ENCODE measurements at places on chromosomes 2 and 18. TPM values are rescaled to one million over a fixed set of nuclear protein-coding genes. Genes with fewer than 3 reads are reported as not detected.

The AKAIN1 gene
- total RNA-seq, result not detected

The NTSR2 gene
- 1.0 TPM for total RNA-seq

GRCh38 chr2:27123302-27124150 lies at the start of gene ABHD1:
TSS of gene ABHD1 (plus strand) at chr2:27123815. CDS start at chr2:27123949, 134 bp downstream.
- H3K27me3 ChIP-seq, result peaks cover 2% of the 10 kb centered on the region
- peaks cover 7% of the 10 kb centered on the region for H3K4me1 ChIP-seq
- H3K27ac ChIP-seq, result no peak within 1 kb of the TSS
- H3K36me3 ChIP-seq, result no peaks in the 10 kb centered on the region
- H3K4me3 ChIP-seq, result no peak within 1 kb of the TSS

DNA sequence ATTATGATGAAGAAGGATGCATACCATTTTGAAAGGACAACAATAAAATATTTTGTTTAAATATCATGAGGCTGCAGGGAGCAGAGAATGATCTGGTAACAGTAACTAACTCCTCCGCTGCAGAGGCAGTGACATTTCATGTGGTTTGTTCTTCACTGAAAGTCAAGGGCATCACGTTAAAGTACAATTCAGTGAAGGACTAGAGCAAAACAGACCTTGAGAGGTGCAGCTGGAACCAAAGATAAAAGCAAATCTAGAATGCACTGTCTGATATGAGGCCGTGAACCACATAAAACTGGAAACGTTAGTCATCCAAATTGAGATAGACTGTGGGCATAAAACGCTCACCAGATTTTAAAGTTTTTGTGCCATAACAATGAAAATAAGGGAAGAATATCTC lies 522.9 kb upstream of the TNP1 start:
- no peak overlapping the region for H3K4me3 ChIP-seq
- H3K27me3 ChIP-seq, result no peaks in the 10 kb centered on the region
- H3K36me3 ChIP-seq, result no peaks in the 10 kb centered on the region
- peak; percentile 46 for DNase-seq
- H3K27ac ChIP-seq, result no peak overlapping the region

DNA sequence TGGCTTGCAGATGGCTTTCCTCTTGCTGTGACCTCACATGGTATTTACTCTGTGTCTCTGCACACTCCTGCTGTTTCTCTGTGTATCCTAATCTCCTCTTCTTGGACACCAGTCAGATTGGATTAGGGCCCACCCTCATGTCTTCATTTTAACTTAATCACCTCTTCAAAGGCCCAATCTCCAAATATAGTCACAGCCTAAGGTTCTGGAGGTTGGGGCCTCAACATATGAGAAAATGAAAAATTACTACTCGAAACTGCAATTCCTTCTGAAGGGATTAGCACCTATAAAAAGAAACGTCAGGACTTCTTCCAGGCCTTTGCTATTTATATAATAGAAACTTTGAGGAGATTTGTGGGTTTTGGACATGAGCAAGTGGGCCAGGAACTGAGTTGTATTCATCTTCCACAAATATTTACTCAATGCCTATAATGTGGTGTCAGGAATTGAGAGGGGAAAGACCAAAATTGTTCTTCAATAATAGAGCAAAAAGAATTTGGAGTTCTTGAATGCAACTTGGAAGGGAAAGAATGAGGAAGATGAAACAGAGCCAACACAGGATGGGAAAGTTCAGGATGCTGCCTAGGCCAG lies 270.0 kb upstream of the FN1 start:
- H3K4me1 ChIP-seq, result peaks cover 6% of the 10 kb centered on the region
- H3K36me3 ChIP-seq, result no peaks in the 10 kb centered on the region
- H3K27me3 ChIP-seq, result no peaks in the 10 kb centered on the region
- H3K4me3 ChIP-seq, result no peak overlapping the region
- H3K27ac ChIP-seq, result no peak overlapping the region
- DNase-seq, result no peak

DNA sequence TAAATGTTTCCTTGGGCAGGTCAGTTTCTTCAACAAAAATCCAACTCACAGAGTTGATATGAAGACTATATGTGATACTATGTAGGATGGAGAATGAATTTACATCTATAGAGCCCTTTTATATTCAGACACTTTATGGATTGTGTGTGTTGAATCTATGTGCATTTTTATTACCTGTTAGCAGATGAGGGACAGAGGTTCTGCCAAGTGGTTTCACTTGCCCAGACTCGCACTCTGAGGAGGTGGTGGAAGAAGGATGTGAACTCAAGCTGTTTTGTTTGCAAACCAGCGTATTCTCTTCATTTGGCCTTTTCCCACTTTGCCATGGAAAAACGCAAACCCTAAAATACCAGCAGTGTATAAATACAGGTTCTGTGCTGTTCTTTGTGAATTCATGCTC lies 237.6 kb downstream of the TDRD15 start:
- no peak overlapping the region for H3K27ac ChIP-seq
- DNase-seq, result no peak
- no peak overlapping the region for H3K4me3 ChIP-seq
- no peaks in the 10 kb centered on the region for H3K36me3 ChIP-seq
- no peaks in the 10 kb centered on the region for H3K4me1 ChIP-seq

DNA sequence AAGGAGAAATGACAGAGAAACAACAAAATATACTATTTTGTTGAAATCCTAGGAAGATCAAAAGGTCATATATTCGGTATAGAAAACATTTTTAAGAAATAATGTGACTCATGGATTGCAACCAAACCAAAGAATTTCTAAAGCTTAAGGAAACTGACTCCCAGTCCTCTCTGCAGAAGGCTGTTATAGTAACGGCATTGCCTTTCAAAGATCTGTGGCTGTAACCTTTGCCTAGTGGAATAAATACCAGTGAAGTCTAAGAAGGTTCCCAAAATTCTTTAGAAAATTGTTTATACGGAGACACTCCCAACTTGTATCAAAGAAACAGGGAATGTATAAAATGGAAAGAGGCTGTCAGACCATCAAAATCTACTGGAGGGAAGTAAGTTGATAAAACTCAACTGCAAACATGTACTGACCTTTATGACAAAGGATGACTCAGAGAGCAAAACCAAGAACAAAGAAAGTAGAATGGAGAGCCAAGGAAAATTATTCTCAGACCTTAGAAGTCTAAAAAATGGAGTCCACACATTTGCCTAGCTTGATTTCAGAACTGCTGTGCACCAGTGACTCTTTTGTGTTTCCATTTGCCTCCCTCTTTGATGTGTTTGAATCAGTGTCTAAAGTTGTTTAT lies 48.6 kb upstream of the FSIP2 start:
- no peaks in the 10 kb centered on the region for H3K4me1 ChIP-seq
- no peaks in the 10 kb centered on the region for H3K27me3 ChIP-seq
- H3K27ac ChIP-seq, result no peak overlapping the region
- DNase-seq, result no peak
- no peak overlapping the region for H3K4me3 ChIP-seq

DNA sequence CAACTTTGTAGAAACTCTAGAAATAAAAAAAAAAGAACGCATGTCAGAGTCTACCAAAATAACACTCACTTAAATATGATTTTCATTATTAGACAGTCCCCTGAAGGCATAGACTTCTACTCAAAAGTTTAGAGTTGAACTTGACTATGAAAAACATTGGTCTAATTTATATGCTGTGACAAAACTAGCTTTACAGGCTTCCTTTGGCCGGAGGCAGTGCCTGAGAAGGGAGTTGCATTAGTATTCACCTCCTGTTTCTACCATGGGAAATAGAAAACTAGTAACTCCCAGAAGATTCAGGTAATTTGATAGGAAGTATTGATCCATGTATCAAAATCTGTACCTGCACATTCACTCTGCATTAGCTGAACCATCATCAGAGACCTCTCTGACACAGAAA lies 163.4 kb upstream of the NOSTRIN start:
- H3K27ac ChIP-seq, result no peak overlapping the region
- H3K4me1 ChIP-seq, result peaks cover 43% of the 10 kb centered on the region
- H3K36me3 ChIP-seq, result no peaks in the 10 kb centered on the region
- no peaks in the 10 kb centered on the region for H3K27me3 ChIP-seq
- H3K4me3 ChIP-seq, result no peak overlapping the region

- H3K36me3 ChIP-seq, result no peaks in the 10 kb centered on the region
- no peak overlapping the region for H3K4me3 ChIP-seq
Observed at GRCh38 chr2:2705871-2706270, 374.8 kb upstream of the MYT1L start.

- no peaks in the 10 kb centered on the region for H3K27me3 ChIP-seq
- H3K27ac ChIP-seq, result no peak overlapping the region
- no peak overlapping the region for H3K4me3 ChIP-seq
- H3K4me1 ChIP-seq, result peaks cover 6% of the 10 kb centered on the region
Observed at GRCh38 chr2:230224458-230224857, 1.1 kb upstream of the SP140 start.

DNA sequence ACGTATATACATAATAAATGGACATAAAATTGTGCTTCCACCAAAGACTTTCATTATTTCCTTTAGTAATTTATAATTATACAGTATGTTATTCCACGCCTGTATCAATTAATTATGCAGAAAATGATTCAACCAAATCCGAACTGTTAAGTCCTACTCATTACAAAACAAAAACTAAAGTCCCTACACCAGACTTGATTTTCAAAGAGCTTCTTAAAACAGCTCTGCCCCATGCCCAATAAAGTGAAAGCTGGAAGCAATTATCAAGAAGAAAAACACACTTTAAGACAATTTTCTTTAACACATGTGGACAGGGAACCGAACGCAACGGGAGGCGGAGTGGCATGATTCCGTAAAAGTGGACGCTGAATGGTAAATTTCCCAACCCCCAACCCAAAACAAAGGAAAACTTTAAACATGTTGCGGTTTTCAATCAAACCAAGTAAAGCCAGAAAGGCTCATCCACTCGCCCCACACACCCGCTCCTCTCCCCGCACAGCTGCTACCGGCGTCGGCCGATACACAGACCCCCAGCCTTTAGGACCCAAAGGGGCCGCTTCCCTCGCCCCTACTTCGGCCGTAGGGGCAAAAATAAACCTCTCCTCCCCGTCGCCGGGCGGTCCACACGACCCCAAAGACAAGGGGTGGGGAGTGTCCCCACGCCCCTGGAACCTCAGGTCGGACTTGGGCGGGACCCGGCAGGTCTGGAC lies 705 bp downstream of the YES1 start:
- peak; percentile 12 for DNase-seq
- H3K27ac ChIP-seq, result peak overlapping the region; percentile 79
- H3K4me3 ChIP-seq, result peak overlapping the region; percentile 77
- H3K27me3 ChIP-seq, result no peaks in the 10 kb centered on the region
- H3K4me1 ChIP-seq, result peaks cover 28% of the 10 kb centered on the region

DNA sequence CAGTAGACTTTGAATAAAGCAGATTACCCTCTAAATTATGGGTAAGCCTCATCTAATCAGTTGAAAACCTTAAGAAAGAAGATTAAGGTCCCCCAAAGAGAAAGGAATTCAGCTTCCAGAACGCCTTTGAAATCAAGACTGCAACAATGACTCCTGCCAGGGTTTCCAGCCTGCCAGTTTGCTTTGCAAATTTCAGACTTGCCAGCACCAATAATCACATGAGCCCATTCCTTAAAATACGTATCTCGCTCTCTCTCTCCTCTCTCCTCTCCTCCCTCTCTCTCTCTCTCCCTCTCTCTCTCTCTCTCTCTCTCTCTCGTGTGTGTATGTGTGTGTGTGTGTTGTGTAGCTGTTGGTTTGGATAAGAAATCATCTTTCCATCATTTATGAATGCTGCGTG lies 184.2 kb downstream of the PDE1A start:
- no peak overlapping the region for H3K4me3 ChIP-seq
- no peaks in the 10 kb centered on the region for H3K27me3 ChIP-seq
- H3K36me3 ChIP-seq, result no peaks in the 10 kb centered on the region

DNA sequence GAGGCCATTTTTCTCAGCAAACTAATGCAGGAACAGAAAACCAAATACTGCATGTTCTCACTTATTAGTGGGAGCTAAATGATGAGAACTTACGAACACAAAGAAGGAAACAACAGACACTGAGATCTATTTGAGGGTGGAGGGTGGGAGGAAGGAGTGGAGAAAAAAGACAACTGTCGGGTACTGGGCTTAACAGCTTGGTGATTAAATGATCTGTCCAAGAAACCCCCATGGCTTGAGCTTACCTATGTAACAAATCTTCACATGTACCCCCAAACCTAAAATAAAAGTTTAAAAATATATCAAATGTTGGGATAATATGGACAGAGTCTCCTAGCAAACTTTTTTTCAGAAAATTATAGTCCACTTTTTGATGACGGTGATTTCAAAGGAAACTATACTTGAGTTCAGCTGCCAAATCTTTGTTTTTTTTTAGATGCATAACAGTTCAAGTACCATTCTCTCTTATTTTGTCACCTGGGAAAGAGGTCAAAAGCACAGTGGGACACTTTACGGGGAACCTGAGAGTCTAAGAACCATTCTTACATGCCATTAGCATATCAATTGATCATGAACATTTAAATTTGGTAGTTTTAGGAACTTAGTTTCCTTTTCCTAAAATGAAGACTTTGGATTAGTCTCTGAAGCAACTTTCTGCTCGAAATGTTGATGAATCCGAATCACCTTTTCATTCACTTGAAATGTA lies 835.0 kb downstream of the NRXN1 start:
- H3K4me3 ChIP-seq, result no peak overlapping the region
- H3K4me1 ChIP-seq, result no peaks in the 10 kb centered on the region
- H3K27me3 ChIP-seq, result no peaks in the 10 kb centered on the region
- no peaks in the 10 kb centered on the region for H3K36me3 ChIP-seq
- H3K27ac ChIP-seq, result no peak overlapping the region

DNA sequence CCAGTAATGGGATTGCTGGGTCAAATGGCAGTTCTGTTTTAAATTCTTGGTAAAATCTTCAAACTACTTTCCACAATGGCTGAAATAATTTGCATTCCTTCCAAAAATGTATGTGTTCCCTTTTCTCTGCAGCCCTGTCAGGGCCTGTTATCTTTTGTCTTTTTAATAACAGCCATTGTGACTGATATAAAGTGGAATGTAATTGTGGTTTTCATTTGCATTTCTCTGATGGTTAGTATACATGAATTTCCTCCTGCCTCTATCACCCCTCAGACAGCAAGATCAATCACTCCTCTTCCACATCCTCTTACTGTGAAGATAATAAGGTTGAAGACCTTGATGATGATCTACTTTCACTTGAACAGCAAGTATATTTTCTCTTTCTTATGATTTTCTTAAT lies 304.8 kb upstream of the FSIP2 start:
- no peaks in the 10 kb centered on the region for H3K27me3 ChIP-seq
- H3K36me3 ChIP-seq, result no peaks in the 10 kb centered on the region
- no peak overlapping the region for H3K4me3 ChIP-seq
- H3K4me1 ChIP-seq, result no peaks in the 10 kb centered on the region

The TMEM178A gene
- 0.35 TPM for total RNA-seq

- H3K4me1 ChIP-seq, result peaks cover 10% of the 10 kb centered on the region
- peak overlapping the region; percentile 34 for H3K27ac ChIP-seq
- no peak overlapping the region for H3K4me3 ChIP-seq
- H3K36me3 ChIP-seq, result no peaks in the 10 kb centered on the region
Observed at GRCh38 chr2:231387904-231388724, 7.4 kb upstream of the B3GNT7 start.
